ENCODE measurements at places on chromosomes 13 and 19.

GRCh38 chr19:11736696-11737095, 2.0 kb downstream of the ZNF823 start:
- peak; percentile 74 for DNase-seq

DNA sequence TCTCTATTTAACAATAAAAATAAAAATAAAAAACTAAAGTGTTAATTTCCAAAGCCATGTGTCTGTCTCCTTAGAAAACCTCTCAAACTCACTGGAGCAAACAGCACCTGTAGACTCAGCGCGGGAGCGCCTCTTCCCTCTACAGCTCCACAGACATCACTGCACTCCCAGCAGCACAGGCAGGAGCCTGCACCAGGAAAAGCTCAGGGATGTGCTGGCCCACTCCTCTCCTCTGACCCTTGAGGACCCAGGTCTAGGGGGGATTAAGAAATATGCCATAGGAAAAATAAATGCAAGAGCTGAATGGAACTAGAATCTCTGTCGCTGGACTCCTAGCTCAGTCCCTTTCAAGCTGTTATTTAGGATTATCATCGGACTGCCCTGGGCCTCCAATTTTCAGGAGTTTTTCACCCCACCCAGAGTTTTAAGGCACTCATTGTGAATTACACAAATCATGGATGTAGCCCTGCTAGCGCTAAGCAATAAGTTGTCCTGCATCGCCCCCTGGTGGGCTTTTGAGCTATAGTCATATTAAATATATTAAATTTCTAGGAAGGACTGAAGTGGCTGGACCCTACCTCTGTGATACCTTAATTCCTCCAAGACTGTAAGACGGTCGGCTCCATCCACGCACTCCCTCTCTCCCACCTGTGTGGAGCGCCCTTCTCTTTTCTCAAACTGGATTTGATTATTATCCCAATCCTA, 333.9 kb downstream of the UQCRFS1 start:
- DNase-seq: peak; percentile 68

- DNase-seq: no peak
These were observed 39.4 kb downstream of the SOHLH2 start for GRCh38 chr13:36174923-36175322.

DNA sequence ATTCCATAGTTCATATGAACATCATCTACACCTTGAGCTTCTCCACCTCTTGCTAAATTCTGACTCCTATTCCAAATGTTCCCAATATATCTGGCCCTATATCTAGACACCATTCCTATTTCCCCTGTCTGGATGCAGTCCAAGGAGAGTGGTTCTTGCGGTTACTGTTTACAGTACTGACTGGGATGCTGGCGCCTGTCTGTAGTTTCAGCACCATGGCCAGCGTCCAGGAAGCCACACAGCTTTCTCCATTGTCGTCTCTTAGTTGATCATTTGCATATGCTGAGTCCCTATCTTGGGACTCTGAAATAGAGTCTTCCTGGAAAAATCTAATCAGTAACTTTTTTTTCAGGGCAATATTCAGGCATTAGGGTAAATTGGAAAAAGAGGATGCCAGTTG, 14.9 kb downstream of the LAIR2 start:
- peak; percentile 40 for DNase-seq

GRCh38 chr13:80923907-80924306, 583.0 kb upstream of the SPRY2 start:
- no peak for DNase-seq

- no peak for DNase-seq
These were observed 5.4 kb upstream of the TRIM28 start for GRCh38 chr19:58538257-58539168.

DNA sequence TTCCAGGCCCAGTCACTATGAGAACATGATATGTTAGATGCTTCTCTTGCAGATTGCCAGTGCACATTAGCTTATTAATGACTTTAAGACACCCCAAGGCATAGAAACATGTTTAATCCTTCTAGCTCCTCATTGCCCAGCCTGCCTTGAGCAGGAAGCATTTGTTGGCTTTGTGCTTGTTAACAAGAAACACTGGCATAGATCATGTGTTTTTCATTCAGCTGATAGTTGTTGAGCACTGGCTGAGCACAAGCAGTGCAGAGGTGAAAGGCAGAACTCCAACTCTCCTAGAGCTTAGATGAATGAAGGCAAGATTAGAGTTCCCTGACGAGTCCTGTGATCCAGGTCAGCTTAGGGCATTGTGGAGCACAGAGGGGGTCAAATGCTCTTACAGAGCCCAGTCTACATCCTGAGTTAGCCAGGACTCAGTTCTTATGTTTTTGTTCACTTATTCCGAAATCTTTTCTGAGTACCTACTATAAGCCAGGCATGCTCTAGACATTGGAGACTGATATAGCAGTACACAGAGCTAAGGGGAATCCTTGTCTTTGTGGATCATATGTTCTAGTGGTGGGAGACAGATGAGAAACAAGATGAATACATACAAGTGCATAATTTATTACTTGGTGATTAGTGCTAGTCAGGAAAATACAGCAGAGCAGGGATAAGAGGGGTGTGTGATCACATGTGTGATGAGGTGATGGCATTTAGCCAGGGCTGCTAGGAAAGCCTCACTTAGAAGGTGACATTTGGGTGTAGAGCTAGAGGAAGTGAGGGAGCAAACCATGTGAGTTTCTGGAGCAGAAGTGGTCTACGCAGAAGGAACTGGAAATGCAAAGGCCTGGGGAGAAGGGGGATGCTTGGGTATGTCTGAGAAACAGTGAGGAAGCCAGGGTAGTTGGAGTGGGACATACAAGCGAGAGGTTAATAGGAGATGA, 101.2 kb downstream of the WASF3 start:
- DNase-seq: no peak

- DNase-seq: no peak
These were observed 233.9 kb upstream of the TSHZ3 start for GRCh38 chr19:31583148-31583547.

GRCh38 chr19:13207846-13208671, 57.8 kb downstream of the IER2 start:
- DNase-seq: peak; percentile 92

GRCh38 chr19:35915443-35915842, 7.3 kb upstream of the TYROBP start:
- DNase-seq: no peak

DNA sequence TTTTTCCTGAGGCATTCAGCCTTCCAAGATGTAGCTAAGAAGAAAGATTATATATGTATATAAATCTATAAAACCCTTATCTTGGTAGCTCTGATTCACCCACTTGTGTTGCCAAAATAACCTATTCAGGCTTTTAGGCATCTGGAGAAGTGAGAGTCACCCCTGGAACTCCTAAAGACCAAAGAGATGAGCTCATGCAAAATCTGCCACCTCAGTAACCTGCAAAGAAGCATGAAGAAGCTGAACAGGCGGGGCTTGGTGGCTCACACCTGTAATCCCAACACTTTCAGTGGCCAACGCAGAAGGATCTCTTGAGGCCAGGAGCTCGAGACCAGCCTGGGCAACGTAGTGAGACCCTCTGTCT, 393.7 kb downstream of the FOXO1 start:
- peak; percentile 50 for DNase-seq

DNA sequence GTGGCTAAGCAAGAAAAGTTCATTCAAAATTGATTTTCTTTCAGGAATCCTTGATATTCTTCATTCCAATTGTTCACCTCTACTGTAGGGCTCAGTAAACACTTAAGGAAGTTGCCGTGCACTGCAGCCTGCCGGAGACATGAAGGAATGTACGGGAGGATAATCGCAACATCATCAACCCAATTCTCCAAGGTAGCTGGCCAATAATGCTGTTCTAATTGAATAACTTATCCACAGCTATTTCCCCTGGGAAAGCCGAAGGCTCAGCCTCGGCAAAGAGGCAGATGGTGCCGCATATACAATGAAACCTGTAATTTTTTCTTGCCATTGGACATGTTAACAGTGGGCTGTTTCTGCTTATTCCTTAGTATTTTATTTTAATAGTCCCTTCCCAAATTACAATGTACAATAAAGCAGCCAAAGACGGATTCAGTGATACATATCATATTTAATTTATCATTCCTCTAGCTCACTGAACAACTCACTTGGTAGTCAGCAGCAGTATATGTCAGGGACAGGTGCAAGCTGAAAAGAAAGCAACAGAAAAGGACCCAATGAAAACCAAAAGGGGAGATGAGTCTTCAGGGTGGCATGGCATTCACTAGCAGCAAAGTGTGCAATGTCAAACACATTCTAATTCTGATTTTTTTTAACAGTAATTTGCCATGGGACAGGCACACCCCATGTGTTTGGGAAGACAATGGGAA, 420.5 kb upstream of the KLF12 start:
- no peak for DNase-seq

DNA sequence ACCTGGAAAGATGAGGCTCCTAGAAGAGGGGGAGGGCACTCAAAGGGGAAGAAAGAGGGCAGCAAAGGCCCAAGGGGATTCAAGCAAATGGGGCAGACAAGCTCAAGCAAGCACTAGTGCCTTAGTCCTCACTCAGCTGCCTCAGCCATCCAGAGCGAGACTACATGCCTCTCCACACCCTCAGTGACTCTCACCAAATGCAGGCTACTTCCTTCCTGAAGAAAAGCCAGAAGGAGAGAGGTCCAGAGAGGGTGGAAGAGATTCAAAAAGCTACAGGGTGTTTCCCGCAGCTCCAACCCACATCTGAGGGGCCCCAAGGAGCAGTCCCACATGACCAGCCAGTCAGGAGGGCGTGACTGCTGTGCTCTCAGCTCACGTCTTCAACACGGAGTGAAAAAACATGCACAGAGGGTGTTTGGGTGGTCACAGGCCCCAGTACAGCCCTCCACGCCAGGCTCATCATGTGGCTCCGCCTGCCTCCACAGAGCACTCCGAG, 40.5 kb downstream of the MIPEP start:
- DNase-seq: no peak

- DNase-seq: no peak
These were observed 3.6 kb downstream of the PCDH8 start for GRCh38 chr13:52844836-52845235.
